DMS79 (cell line): ENCODE measurements at places on chromosomes 7 and 10.

DNA sequence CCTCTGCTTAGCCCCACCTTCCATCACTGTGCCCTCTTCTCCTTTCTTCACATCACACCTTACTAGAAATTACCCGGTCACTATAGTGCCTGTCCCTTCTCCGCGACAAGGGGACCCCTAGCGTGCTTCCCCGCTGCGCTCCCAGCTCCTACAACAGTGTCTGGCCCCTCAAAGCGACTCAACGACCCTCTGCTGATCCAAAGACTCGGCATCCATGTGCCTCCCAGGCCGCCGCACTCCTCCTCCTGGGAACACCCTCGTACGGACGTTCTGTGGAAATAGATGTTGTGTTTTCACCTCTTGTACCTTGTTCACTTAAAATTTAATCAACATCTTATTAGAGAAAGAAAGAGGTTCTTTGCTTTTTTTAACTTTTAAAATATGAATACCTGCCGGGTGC, 463.5 kb downstream of the DNAJB6 start:
- no peak for DNase-seq

DNA sequence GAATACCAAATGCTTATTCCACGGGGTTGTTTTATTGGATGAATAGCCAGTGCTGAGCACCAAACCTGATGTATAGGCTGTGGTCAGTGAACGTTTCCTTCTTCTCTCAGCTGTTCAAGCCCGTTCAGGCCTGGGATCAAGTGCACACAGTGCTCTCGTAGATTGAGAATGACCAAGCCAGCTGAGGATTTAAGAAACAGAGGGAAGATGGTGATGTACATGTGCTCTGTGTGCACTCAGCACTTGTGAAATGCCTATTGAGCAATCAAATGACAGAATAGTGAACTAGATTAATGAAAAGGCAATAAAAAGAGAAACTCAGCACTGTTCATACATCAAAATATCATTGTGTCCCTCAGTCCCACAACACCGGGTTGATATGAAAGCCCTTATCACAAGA, 302.5 kb downstream of the BMPER start:
- no peak for DNase-seq

DNA sequence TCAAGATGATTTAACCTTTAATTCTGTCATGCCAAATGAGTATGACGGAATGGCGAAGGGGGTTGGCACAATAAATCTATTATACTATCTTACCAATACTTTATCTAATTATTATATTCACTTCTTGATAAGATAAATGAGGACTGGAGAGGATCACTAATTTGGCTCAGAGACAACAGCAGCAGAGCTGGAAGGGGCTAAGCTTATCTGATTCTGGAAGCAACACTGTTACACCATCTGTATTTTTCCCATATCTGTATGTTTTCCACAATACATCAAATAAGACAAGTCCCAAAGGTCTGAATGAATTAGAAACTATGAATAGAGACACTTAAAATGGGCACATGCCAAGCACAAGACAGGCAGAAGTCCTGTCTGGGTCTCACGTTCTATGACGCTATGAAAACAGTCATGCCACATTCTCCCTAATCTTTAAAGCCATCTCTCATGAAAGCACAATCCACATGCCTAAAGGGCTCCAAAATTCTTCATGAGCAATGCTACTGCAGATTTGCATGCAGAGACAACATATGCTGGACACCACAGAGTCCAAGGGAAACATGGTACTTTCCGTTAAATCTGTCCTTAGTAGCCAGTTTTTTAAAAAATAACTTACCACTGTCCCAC, 88.3 kb downstream of the SLC25A13 start:
- no peak for DNase-seq

GRCh38 chr10:127986531-127987466, 79.9 kb downstream of the PTPRE start:
- DNase-seq: no peak

- DNase-seq: no peak
Observed at GRCh38 chr7:147968046-147968610, 622.4 kb upstream of the C7orf33 start.

DNA sequence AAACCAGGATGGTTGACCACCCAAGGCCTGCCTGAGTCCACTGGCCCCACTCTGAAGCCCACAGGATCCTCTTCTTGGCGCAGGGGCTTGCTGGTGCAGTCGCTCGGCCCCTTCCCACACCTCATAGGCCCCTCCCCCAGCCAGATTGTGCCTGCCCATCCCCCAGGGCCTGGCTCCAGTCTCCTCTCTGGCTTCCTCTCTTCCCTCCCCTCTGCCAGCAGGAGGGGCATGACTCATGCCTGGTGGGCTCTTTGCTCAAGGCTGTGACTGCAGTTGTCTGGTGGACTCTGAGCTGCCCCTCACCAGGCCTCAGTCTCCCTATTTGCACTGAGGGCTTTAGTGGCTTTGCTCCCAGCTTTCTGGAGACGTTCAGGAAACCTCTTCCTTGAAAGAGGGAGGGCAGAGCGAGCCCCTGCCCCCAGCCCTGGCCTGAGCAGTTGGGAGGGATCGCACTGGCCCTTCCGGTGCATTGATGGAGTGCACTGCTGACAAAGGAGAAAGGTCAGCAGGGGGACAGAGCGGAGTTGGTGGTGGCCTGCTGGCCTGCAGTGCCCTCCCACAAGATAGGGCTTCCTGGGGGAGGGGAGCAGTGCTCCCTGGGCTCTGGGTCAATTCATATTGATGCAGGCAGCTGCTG, 60.7 kb downstream of the ZMIZ1 start:
- no peak for DNase-seq

- DNase-seq: no peak
Observed at GRCh38 chr10:50522908-50523307, 100.8 kb downstream of the SGMS1 start.

- DNase-seq: peak; percentile 36
Observed at GRCh38 chr7:28998105-28998504, 40.0 kb upstream of the TRIL start.

DNA sequence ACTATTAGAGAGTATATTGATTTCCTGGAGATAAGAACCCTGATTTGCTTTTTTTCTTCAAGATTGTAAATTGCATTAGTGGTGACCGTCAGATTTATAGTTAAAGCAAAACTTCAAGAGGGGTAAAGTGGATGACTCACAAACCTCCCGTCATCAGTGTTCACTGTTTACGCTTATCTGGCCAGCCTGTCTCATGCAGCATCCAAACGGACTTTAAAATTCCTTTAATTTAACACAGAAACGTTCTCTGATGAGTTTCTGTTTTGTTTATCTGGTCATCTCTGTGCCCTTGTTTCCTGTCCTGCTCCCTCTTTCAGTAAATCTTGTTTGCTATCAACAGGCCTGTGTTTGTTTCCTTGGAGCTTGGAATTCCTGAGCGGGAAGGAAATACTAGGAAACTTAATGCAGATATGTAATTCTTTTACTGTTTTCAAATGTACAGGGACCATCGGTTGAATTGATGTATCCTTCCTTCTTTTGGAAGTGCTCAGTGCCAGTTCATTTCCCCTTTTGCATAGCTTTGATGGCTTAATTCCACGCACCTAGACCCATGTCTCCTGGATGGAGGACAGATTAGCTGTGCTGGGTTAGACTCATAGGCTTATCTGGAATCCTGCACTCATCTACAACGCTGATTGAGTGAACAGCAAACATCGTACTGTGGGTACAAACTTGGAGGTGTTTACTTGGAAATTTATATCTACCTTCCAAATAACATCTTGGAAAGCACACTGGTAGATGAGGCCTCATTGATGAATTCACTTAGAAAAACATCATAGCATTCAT, 21.3 kb downstream of the PTPRE start:
- no peak for DNase-seq

DNA sequence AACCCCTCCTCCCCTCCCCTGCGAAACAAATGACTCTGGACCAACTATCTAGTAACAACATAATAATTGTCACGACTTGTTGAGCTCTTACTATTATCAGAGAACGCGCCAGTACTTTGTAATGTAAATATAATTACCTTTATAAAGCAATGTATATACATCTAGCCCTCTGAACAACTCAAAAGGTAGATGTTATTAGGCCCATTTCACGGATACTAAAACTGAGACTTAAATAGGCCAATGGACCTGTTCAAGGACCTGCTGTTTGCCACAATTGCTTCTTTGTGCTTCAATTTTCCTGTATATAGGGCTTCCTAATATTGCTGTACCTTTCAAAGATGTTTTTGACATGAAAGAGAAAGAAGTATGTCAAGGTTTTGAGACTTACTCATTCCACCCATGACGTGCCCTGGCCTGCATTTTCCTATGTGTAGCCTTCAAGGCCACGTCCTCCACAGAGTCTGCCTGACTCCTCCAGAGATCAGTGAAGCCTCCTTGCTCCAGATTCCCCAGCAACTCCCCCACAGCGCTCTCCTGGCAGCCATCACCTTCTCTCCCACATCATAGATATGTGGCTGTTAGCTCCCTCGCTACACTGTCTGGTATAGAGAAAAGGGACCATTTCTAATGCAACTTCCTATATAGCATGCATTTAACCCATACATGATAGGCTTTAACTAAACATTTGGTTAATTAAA, 156.6 kb downstream of the SKIDA1 start:
- DNase-seq: no peak

DNA sequence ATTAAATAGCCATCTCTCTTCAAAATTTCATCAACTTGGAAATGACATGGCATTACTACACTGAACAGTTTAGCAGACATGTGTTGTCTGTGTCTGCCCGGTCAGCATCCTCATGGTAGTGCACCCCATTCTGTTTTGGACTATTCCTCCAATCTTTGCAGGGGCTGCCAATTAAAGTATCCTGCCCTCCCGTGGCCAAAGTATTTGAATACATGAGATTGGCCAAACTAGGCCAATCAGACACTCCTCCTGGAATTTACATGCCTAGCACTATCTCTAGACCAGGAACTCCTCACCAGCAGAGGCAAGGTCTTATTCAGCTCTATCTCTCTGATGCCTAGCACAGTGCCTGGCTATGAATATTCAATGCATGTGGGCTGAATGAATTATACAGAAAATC, 4.4 kb downstream of the SHTN1 start:
- no peak for DNase-seq

DNA sequence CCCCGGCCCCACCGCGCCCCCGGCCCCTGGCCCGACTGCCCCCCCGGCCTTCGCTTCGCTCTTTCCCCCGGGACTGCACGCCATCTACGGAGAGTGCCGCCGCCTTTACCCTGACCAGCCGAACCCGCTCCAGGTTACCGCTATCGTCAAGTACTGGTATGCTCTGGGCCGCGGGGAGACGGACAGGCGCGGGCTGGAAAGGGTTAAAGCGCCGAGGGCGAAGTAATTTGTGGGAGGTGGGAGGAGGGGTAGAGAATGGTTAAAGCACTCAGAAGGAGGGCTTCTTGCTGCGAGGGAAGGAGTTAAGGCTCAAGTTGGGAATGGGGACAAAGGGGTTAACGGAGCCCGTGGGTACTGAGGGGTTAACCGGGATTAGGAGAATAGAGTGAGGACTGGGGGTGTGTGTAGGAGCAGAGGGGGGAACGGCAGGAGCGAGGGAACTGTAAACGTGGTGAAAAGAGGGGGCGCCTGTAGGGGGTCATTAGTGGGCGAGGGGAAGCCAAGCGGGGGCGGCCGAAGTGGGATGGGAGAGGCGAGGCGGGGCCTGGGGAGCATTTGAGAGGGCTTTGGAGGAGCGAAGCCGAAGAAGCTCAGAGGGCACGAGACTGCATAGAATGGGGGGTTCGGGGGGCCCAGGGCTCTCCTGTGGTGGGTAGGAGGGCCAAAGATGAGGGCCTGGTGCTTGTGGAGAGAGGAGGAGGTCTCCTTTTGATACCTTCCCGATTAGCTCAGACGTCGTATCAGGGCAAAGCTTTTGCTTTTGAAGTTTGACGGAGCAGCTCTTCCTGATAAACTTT, 605 bp downstream of the SUFU start:
- DNase-seq: no peak

GRCh38 chr10:122487174-122487765, 25.9 kb downstream of the HTRA1 start:
- DNase-seq: peak; percentile 29

- no peak for DNase-seq
Observed at GRCh38 chr10:83373671-83374070, 765.6 kb upstream of the GHITM start.

DNA sequence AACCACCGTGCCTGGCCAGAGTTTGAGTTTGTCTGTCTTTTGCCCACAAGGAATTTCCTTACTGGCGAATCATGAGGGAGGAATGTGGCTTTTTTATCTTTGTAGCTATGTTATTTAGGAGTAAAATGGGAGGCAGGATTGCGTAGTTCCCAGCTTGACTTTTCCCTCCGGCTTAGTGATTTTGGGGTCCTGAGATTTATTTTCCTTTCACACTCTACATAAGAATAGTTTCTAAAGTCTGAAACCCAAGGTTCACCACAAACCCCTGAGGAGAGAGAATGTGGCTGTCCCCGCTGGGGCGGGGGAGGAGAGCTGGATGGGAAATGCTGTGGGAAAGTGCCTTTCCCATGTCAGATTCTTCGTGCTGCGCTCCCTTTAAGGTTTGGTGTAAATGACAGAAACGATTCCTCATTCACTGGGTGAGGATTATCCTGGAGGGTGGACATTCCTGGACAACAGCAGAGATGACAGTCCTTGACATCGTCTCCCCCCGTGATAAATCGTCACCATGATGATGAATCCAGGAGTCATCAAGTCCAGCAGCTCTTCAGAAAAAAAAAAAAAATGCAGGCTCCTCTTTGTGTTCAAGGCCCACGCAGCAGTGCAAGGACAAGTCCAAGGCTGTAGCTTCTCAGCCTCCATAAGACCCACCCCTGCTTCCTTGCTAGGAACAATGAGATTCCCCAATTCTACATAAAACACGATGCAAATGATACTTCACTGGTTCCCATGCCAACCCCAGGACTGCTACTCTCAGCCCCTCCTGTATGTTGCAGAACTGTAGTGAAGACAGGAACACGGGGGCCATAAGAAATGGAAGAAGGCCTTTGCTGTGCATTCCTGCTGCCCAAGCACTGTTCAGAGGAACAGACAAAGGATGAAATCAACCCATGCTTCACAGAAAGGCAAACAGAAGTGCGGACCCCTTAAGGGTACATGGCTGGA, 233.1 kb downstream of the CCDC3 start:
- DNase-seq: no peak

- no peak for DNase-seq
Observed at GRCh38 chr10:84783386-84783785, 455.0 kb downstream of the CCSER2 start.

DNA sequence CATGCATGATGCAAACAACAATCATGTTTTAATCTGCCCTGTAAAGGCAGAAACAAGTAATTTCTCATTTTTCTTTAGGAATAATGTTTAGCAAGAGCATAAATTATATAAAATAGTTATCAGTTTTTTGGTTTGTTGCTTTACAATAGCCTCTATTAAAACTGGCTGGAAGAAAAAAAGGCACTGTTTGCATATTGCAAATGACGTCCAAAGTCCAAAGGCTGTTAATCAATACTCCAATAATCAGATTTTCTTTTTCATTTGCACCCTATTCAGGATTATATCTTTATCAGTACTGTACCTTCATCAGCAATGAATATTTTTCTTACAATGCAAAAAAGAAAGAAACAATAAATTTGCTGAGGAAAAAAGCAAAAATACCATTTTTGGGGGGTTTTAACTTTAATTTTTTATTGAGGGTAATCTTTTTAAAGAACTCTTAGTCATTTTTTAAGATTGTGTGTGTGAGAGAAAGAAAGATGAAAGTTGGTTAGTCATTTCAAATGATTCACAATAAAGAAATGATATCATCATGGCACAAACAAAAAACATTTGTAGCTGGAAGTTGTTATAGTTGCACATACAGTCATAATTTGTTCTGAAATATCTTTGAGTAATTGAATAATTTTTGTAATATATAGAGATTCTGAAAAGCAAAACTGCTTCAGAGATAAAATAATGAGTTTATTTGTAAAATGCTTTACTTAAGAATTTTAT, 44.4 kb upstream of the AKR1C2 start:
- no peak for DNase-seq
